H4 (cell line): ENCODE measurements at places on chromosomes 16 and 17.

GRCh38 chr17:65656390-65657250, 95.2 kb upstream of the AXIN2 start:
- no peak for DNase-seq

DNA sequence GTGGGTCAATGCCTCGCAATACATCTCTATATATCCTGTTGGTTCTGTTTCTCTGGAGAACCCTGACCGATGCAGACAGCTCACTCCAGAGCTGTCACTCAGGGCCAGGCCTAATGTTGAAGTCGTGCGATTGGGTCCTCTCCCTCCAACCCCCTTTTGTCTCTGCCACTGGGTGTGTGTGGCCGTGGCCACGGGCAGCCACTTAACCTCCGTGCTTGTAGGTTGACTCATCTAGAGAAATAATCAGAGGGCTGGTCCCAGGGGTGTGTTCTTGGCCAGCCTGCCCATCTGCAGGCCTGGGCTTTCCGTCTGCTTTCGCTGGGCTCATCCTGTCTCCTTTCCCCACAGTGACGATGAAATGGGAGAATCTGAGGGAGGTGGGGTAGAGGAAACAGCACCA, 7.4 kb downstream of the ADAD2 start:
- peak; percentile 55 for DNase-seq

- DNase-seq: no peak
These were observed 15.9 kb upstream of the ADGRG1 start for GRCh38 chr16:57612494-57612893.

DNA sequence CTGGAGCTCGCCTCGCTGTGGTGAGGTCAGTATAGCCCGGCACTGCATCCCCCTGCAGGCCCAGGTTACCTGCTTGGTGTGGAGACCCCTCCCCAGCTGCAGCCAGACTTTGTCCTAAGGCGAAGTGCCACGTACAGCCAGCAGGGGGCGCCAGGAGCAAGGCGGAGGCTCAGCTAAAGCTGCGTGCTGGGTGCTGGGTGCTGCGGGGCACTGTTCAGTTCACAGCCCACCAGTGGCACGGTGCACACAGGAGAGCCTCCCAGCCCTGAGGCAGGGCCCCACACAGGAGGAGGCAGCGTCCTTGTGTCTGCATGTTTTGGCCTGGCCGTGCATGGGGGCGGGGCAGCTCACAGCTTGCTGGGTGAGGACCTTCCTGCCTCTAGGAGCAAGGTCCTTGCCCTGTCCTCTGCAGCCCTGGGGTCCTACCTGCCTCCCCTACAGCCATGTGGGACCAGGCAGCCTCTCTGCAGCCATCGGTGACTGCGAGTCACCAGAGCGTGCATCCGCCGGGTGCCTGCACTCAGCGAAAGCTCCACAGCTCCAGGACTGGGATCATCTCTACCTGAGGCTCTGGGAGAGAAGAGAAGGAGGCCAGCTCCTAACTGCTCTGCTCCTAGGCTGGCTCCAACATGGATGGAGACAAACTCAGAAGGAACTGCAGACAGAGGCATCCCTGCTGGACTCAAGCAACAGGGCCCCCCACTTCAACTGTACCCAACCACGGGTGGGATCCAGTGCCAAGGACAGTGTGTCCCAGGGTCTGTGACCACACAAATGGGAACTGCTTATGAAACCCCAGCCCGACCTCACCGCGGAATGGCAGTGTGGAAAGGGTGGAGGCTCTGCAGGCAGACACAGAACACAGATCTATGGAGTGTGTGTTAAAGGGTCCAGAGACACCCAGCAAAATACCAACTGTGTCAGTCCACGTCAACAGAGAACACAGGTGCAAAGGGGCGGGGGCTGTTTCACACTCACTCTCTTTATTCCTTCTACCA, 19.0 kb downstream of the SLC7A5 start:
- DNase-seq: peak; percentile 46

GRCh38 chr16:58582133-58582532, 47.5 kb downstream of the CNOT1 start:
- DNase-seq: no peak

- DNase-seq: peak; percentile 60
These were observed 701 bp upstream of the MRC2 start for GRCh38 chr17:62626719-62627218.

- no peak for DNase-seq
These were observed 39.4 kb downstream of the TBC1D16 start for GRCh38 chr17:79996291-79996690.

GRCh38 chr17:29155227-29155965, 24.8 kb downstream of the MYO18A start:
- peak; percentile 78 for DNase-seq

GRCh38 chr16:84115919-84116719, 623 bp downstream of the MBTPS1 start:
- DNase-seq: no peak
